ENCODE measurements at places on chromosomes 3 and 15.
A peak's percentile ranks its signal among the peaks of the same experiment; 100 is the strongest.

GRCh38 chr15:38378161-38378560, 75.8 kb upstream of the FAM98B start:
- peaks cover 10% of the 10 kb centered on the region for H3K4me1 ChIP-seq
- H3K27me3 ChIP-seq, result no peaks in the 10 kb centered on the region
- no peak overlapping the region for H3K4me3 ChIP-seq
- peak; percentile 11 for DNase-seq
- no peaks in the 10 kb centered on the region for H3K36me3 ChIP-seq
- peak overlapping the region; percentile 24 for H3K27ac ChIP-seq

DNA sequence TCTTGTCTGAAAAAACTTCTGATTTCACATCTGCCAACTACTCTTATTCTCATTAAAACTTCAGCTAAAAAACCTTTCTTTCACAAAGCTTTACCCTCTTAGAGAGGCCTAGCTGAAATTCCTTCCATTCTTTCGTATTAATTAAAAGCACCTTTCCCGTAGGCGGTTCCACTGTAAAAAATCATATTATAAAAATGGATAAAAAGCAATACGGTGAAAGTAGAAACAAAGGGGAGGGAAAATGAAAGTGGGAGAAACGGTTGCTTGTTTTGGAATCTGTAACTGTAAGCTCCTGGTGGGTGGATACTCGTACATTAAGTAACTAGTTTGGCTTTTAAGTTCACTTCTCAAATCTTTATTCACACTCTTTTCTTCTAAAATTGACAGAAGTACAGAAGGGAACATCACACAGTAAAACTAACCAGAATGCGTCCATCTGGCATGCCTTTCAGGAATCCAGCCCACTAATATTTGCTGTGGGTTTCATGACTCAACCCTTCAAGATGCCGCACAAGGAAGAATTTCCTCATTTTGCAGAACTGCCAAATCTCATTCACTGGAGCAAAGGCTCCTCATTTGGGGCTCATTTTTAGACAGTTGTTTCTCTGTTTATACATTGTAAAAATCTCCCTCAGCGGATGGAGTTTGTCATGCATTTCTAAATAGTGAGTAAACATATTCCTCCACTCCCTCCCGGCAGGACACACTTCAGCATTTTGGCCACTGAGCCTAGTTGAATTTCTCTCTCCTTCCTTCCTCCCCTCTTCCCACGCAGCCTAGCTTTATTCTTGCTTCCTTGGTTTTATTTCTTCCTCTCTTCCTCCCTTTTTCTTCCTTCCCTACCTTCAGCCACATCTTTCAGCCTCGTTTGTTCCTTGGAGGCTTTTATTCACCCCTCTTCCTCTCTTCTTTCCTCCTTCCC, 419.5 kb upstream of the NAALADL2 start:
- H3K4me3 ChIP-seq, result peak overlapping the region; percentile 71
- DNase-seq, result peak; percentile 17
- H3K27ac ChIP-seq, result peak overlapping the region; percentile 97
- H3K4me1 ChIP-seq, result peaks cover 54% of the 10 kb centered on the region

GRCh38 chr15:32866454-32867312, 148.9 kb downstream of the GREM1 start:
- no peak for DNase-seq
- no peak overlapping the region for H3K4me3 ChIP-seq
- H3K4me1 ChIP-seq, result peaks cover 1% of the 10 kb centered on the region
- no peak overlapping the region for H3K27ac ChIP-seq
- H3K27me3 ChIP-seq, result no peaks in the 10 kb centered on the region

DNA sequence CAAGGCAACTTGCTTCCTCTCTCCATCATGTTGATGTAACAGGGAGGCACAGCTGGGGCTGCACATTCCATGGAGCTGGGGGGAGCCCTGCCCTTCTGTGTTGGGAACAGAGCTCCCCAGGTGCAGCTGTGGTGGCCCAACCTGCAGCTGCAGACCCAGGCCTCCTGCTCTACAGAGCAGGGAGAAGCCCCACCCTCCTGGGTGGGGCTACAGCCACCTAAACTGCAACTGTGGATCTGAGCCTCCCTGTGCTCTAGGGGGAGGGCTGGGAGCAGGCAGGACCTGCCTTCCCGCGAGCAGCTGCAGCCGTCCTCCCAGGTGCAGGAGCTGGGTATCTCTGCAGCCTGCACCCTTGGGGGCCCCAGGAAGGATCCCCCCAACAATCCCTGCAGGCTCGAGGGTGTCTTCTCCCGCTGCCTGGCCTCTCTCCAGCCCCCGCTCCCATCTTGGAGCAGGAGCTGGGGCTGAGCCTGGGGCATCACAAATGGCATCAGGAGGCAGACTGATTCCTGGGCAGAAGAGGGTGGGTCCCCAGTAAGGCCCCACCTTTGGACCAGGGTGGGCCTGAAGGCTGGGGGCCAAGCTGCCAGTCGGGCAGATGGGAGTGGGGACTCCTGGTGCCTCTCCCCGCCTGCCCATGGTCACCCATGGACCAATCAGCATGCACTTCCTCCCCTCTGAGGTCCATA, 7.4 kb downstream of the LRRC58 start:
- no peak overlapping the region for H3K4me3 ChIP-seq
- H3K27ac ChIP-seq, result no peak overlapping the region
- H3K27me3 ChIP-seq, result no peaks in the 10 kb centered on the region
- no peaks in the 10 kb centered on the region for H3K36me3 ChIP-seq
- no peak for DNase-seq

DNA sequence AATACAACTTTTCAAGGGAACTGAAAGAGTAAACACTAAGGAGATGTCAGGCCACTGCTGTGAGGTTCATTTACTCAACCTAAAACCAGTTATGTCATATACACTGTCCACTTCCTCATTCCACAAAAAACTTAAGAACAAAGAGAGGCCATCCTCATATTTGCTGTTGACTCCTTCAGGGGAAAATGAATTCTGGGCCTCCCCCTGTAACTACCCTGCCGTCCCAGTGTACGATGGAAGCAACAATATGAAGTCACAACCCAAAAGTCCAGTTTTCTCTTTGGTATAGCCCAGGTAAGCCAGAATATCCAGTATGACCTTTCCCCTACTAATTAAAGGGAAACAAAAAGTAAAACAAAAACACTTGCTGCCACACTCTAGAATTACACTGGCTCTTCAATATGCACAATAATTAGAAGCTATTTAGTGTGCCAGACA, 16.2 kb downstream of the CEP152 start:
- DNase-seq, result no peak
- H3K4me1 ChIP-seq, result peaks cover 11% of the 10 kb centered on the region
- peak overlapping the region; percentile 54 for H3K27ac ChIP-seq

- H3K27ac ChIP-seq, result no peak overlapping the region
- DNase-seq, result no peak
- H3K27me3 ChIP-seq, result no peaks in the 10 kb centered on the region
- no peak overlapping the region for H3K4me3 ChIP-seq
Observed at GRCh38 chr3:28590216-28590615, 241.6 kb upstream of the AZI2 start.

GRCh38 chr3:57382933-57383332, 90.4 kb upstream of the ASB14 start:
- H3K4me1 ChIP-seq, result no peaks in the 10 kb centered on the region
- no peaks in the 10 kb centered on the region for H3K36me3 ChIP-seq
- no peak overlapping the region for H3K27ac ChIP-seq
- no peaks in the 10 kb centered on the region for H3K27me3 ChIP-seq

- no peaks in the 10 kb centered on the region for H3K27me3 ChIP-seq
- H3K4me1 ChIP-seq, result no peaks in the 10 kb centered on the region
- H3K36me3 ChIP-seq, result no peaks in the 10 kb centered on the region
- no peak overlapping the region for H3K4me3 ChIP-seq
- no peak overlapping the region for H3K27ac ChIP-seq
- no peak for DNase-seq
Observed at GRCh38 chr15:82875411-82876003, 66.1 kb downstream of the WHAMM start.

GRCh38 chr3:183959214-183959613, 58.5 kb downstream of the ABCC5 start:
- peaks cover 6% of the 10 kb centered on the region for H3K4me1 ChIP-seq
- DNase-seq, result peak; percentile 20
- peak overlapping the region; percentile 56 for H3K27ac ChIP-seq
- H3K4me3 ChIP-seq, result no peak overlapping the region
- H3K36me3 ChIP-seq, result no peaks in the 10 kb centered on the region
- no peaks in the 10 kb centered on the region for H3K27me3 ChIP-seq

DNA sequence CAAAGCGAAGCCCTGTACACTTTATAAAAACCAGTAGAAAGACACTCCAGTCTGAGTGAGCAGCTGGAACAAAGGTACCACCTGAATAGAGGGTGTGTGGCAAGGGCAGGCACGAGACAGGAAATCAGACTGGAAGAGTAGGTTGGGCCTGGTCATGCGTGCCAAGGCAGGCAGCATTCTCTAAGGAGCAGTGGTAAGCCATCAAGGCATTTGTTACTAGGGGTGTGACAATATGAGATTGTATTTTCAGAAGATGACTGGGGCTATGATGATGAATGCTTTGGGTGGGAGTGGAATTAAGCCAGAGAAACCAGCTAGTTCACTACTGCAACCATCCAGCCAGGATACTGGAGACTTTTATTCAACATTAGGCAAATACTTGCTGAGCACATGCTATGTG, 5.0 kb downstream of the JMJD7 start:
- peaks cover 4% of the 10 kb centered on the region for H3K4me1 ChIP-seq
- no peak overlapping the region for H3K27ac ChIP-seq
- no peak overlapping the region for H3K4me3 ChIP-seq

DNA sequence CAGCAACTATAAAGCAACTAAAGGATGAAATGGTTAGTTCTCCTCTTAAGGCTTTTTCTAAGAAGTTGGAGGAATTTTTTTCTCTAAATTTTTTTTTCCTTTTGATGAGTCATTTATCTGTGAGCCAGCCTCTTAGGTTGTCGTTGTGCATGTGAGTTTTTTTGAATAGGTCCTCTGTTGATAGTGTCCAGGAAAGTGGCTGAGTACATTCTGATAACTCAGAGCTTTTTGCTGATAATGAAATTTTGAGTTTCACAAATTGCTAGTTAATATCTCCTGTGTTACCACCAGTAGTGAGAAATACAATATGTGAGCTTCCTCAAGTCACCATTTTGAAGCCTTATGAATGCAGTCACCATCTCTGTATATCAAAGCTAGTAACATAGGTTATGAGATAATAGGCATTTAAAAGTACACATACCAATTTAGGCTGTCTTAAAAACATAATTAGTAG, 7.1 kb upstream of the LXN start:
- no peaks in the 10 kb centered on the region for H3K4me1 ChIP-seq
- H3K27me3 ChIP-seq, result no peaks in the 10 kb centered on the region
- H3K4me3 ChIP-seq, result no peak overlapping the region
- H3K36me3 ChIP-seq, result peaks cover 5% of the 10 kb centered on the region
- DNase-seq, result no peak

DNA sequence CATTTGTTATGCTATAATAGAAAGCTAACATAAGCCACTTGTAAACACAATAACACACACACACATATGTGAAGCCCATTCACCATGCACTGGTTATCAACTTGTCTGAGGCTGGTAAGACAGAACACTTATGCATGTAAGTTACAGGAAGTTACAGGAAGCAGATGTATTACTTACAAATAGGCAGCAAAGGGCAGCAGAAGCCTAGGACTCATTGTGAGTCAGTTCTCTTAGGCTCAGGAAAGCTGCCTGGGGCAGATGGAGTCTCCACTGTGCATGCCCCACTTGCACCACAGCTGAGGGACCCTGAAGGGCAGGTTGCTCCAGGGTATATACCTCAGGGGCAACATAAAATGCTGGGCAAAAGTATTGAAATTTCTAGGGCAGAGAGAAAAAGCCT, 748.8 kb upstream of the CCDC54 start:
- no peaks in the 10 kb centered on the region for H3K27me3 ChIP-seq
- H3K36me3 ChIP-seq, result no peaks in the 10 kb centered on the region
- no peak for DNase-seq

DNA sequence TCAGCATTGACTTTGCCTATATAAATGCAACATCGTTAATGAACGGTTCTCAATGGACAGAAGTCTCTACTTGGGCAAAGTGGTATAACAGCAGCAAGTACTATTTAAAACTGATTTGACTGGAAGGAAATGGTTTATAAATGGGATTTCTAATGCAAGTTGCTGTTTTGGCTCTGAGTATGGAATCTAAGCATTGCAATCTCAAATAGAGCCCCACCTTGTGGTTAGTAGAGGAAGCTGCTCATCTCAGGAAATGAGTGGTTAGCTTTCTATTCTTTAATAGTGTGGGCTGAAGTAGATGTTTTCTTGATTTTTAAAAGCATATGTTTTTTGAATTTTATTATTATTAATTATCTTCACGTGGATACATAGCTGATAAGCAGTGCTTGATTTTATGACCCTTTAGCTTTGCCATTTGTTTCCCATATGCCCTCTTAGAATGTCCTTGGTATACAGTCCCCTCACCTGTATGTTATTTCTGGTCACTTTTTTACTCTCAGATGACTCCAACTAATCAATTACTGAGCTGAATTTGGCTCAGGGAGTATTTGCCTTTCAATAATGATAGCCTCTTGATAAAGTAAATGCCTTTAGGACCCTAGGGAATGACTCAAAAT, 67.1 kb downstream of the OXSM start:
- no peak overlapping the region for H3K27ac ChIP-seq
- no peaks in the 10 kb centered on the region for H3K27me3 ChIP-seq
- DNase-seq, result no peak
- H3K4me1 ChIP-seq, result no peaks in the 10 kb centered on the region
- no peaks in the 10 kb centered on the region for H3K36me3 ChIP-seq

- DNase-seq, result no peak
- H3K27ac ChIP-seq, result peak overlapping the region; percentile 94
- peak overlapping the region; percentile 97 for H3K4me3 ChIP-seq
Observed at GRCh38 chr15:58987036-58987435, 427 bp upstream of the RNF111 start.

DNA sequence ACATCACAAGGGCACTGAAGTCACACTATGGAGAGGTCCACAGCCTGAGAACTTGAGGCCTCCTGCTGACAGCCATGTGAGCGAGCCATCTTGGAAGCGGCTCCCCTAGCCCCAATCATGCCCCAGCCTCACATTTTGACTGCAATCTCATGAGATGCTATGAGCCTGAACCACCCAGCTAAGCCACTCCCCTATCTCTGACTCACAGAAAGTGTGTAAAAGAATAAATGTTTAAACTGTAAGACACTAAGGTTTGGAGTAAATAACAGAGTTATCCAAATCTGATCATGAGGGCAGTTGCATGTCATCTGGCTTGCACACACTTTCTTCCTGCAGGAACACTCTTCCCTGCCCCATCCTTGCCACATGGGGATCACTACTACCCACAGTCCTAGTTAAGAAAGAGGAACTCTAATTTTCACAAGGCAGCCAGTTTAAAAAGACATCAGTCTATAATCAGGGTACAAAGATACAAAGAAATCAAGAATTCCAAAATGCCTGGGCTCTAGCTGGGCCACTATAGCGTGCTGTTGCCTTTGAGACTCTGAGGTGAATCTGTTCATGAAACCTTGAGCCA, 494.2 kb downstream of the FOXP1 start:
- no peaks in the 10 kb centered on the region for H3K36me3 ChIP-seq
- H3K4me1 ChIP-seq, result peaks cover 32% of the 10 kb centered on the region
- H3K27ac ChIP-seq, result no peak overlapping the region
